ENCODE measurements at places on chromosomes 13 and 19.

- no peak for DNase-seq
Measured at GRCh38 chr13:58963321-58963720, 1200.4 kb downstream of the DIAPH3 start.

DNA sequence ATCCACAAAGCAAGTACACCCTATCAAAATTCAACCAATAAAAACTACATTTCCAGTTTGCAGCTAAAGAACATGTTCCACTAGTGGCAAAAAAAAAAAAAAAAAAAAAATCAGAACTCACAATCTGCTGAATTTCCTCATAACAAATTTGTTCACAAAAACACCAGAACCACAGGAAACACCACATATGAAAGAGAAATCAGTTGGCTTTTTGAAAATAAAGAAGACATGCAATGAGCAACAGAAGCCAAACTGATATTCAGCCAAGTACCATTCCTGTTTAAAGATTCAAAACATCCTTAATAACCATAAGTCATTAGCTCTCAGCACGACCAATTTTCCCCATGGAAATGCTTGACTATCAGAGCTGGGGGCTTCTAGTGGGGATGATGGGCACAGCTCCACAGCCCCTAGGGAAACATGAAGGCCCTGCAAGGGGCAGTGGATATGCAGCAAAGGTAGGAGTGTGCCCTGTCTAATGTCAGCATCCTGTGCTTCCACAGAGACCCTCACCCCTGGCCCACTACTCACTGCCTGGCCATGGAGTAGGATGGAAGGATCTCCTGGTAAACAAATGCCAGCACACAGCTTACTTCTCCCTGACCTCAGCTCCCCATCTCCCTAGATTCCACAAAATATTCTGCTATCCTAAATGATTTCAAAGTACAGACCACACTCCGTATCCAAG, 74.0 kb upstream of the DOCK9 start:
- DNase-seq: no peak

- DNase-seq: no peak
Measured at GRCh38 chr13:102466610-102467190, 64.9 kb upstream of the FGF14 start.

GRCh38 chr13:41985788-41986508, 25.0 kb upstream of the VWA8 start:
- DNase-seq: no peak

DNA sequence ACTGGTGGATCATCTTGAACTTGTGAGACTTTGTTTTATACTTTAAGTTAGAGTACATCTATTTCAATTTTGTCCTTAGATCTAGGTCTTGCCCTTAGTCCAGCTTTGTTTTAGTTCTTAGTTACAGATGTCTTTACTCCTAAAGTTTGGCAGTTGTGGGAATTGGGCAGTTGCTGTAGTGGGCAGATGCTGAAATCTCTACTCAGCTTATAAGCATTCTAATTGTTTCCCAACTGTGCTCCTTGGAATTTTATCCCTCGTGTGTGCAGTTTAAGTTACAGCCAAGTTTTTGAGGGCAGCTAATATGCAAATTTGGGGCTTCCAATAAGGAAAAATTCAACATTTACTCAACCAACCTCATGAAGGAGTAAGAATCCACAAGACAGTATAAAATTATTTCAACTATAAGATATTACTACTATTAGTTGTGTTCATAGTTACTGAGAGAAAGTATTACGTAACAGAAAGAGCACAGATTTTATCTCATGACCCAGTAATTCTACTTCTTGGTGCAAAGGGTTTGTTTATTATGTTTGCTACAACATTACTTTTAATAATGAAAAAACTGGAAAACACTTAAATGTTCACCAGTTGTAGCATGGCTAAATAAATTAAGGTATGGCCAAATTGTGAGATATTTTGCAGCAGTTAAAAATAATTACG, 32.9 kb downstream of the CCDC122 start:
- no peak for DNase-seq

DNA sequence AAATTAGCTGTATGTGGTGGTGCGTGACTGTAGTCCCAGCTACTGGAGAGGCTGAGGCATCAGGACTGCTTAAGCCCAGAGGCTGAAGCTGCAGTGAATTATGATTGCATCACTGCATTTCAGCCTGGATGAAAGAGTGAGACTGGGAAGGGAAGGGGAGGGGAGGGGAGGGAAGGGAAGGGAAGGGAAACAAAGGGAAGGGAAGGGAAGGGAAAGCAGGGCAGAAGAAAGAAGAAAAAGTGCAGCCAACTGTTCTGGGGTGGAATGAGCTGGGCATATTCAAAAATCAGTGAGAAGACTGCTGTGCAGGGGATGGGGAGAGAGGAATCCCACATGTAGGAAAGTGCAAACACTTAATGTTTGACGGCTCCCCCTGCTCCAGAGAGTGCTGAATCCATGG, 905.5 kb downstream of the UQCRFS1 start:
- DNase-seq: no peak

DNA sequence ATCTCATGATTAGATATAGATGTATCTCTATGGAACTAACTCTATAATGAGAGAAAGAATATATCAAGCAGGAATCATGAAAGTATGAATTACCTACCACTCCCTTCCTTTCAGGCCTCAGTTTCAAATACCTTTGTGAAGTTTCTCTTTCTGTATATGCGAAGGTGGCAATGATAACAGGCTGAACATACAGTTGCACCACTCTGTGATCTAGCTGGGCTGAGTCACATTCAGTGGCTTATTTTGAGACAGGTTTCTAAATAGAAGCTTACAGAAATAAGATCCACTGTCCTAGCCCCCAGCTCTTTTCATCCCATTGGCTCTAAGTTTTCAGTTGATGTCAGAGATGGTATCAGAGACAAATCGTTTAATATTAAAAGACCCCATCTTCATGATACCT, 662.0 kb downstream of the SLITRK1 start:
- DNase-seq: no peak

DNA sequence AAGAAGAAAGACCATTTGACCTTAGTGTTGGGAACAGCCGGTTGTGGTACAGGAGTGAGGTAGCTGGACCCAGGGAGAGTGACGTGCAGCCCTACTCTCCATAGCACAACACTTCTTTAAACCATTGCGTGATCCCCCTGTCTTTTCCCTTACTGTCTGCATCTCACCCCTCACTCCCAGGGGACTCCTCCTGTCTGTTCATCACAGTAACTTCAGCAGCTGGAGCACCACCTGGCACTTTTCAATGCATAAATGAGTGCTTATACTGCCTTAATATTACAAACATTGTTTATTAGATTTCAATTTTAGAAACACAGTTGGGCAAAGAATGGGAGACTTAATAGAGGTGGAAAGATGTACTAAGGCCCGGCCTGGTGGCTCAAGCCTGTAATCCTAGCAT, 285.5 kb downstream of the UQCRFS1 start:
- no peak for DNase-seq

- DNase-seq: no peak
Measured at GRCh38 chr19:47499863-47500830, 14.7 kb downstream of the NAPA start.

DNA sequence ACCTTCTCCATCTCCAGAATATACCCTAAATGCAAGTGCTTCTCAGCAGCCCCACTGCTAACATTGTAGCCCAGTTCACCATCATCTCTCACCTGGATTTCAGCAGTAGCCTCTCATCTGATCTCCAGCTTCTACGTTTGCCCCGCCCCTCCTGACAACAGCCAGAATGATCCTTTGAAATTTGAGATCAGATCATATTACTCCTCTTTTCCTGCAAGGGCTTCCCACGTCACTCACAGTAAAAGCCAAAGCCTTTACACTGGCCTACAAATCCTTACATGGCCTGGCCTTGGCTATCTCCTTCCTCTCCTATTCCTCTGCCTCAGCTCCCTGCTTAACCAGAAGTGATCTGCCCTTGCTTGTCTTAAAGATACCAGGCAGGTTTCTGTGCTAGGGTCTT, 94.3 kb upstream of the NBEA start:
- DNase-seq: no peak

GRCh38 chr13:103039183-103039582, 27.0 kb downstream of the SLC10A2 start:
- no peak for DNase-seq

DNA sequence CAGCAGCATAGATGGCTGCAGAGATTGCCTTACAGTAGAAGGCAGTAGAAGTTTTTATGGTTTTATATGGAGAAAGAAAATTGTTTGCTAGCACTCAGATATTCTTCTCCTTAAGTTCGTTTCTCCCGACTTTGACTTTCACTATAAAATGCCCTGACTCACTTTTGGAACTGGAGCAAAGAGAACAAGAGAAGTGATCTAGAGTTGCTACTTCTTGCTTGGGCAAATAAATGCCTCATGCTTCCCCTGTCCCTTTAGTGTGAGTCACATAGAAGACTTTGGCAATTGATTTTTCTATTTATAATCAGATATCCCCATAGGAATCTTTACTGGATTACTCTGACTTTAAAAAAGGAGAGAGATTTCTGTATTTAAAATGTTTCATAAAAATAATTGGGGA, 46.9 kb downstream of the ITGBL1 start:
- DNase-seq: no peak

DNA sequence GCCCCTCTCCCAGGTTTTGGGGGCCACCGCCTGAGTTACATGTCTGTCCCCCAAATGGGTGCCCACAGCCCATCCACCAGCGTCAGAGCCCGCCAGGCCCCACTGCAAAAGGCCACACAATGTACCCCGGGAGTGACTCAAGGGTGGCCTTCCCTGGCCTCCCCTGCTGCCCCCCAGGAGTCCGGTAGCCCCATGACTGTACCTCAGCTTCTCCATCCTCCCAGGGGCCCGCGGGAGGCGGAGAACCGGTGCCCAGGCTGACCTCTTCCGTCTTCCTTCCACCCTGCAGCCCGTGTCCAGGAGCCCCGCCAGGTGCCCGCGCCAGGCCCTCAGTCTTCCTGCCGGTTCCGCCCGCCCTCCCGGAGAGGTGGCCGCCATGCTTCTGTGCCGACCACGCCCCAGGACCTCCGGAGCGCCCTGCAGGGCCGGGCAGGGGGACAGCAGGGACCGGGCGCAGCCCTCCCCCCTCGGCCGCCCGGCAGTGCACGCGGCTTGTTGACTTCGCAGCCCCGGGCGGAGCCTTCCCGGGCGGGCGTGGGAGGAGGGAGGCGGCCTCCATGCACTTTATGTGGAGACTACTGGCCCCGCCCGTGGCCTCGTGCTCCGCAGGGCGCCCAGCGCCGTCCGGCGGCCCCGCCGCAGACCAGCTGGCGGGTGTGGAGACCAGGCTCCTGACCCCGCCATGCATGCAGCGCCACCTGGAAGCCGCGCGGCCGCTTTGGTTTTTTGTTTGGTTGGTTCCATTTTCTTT, 10.3 kb downstream of the CBARP start:
- no peak for DNase-seq

GRCh38 chr19:10136936-10137335, 17.2 kb upstream of the EIF3G start:
- no peak for DNase-seq

DNA sequence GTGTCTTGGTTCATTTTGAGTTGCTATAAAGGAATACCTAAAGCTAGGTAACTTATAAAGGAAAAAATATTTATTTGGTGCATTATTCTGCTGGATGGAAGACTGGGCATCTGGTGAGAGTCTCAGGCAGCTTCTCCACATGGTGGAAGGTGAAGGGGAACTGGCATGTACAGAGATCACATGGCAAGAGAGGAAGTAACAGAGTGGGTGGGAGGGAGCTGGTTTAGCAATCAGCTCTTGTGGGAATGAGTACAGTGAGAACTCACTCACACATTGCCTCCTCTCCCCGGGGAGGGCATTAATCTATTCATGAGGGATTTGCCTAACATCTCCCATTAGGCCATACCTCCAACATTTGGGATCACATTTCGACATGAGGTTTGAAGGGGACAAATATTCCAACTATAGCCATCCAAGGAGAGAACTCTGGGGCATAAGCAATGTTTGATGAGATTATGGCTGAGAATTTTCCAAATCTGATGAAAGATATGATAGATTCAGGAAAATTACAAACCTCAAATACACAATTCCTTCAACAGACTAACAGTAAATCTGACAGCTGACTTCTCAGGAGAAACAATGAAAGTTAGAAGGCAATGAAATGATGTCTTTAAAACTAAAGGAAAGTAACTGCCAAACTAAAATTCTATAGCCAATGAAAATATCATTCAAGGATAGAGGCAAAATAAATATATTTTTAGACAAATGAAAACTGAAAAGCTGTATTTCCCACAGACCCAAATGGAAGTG, 52.5 kb downstream of the MTUS2 start:
- DNase-seq: no peak

DNA sequence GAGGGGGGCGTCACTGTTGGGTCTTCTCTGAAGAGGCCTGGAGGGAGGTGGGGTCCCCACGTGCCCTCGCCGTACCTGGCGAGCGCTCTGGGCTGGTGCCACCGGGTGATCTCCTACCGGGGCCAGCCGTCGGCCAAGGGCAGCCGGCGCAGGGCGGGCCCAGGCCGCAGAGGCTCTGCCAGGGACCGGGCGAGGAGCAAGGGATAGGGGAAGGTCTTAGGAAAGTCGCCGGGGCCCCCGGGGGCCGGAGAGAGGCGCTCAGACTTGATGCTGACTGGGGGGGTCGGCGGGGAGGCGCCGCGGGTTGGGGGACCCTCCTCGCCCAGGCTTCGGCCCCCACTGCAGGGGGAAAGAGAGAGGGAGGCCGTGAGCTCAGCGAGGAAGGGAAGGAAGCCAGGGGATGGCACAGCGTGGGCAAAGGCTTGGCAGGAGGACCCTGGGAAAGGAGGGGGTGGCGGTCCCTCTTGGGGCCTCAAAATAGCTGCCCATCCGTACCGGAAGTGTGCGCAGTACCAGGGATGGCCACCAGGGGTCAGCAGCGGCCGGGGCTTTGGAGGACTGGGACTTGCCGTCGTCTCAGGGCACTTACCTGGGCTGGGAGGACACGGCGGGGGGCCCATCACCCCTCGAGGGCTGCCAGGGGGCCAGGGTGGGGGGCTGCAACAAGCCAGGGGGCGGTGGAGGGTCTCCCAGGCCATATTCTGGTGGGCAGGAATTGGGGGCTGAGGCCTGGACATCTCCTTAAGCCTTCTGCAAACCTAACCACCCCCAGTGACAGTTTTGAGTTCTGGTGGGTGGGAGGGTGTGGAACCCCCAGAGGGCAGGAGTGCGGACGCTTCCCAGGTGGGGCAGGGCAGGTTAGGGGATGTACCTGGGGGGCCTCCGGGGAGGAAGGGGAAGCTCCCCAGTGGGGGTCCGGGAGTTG, 7.7 kb upstream of the TMEM161A start:
- peak; percentile 88 for DNase-seq

GRCh38 chr19:23460656-23461055, 65.4 kb upstream of the ZNF91 start:
- no peak for DNase-seq

DNA sequence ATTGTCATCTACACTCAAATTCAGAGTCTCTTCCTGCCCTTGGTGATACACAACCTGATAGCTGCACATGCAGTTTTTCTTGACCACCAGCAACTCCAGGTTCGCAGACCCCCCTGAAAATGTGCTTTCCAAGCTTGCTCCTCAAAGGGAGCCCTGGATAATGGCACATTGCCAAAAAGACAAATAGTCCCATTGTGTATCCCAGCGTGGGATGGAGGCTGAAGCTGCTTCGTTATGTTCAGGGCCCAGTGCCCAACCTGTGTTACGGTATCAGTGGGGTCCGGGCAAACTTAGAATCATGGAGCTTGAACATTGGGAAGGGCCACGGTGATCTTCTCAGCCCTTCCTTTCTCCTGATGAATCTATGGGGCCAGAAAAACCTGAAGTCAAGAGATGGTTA, 173.0 kb downstream of the TEX29 start:
- no peak for DNase-seq

- peak; percentile 91 for DNase-seq
Measured at GRCh38 chr19:12956446-12957388, at the start of gene GADD45GIP1. Gene GADD45GIP1 (minus strand): TSS chr19:12957223. CDS start chr19:12957212, 11 bp downstream.

- DNase-seq: no peak
Measured at GRCh38 chr13:60562096-60562780, 165.2 kb downstream of the TDRD3 start.

All from stimulated activated CD4-positive, alpha-beta T cell treated with anti-CD3 and anti-CD28 coated beads, Interleukin-15, amount 100 ng/mL, for 24 hours (primary cell).